ENCODE measurements at places on chromosomes 2 and 18.

- no peak for DNase-seq
Measured at GRCh38 chr18:67726882-67727281, 210.4 kb upstream of the DSEL start.

- DNase-seq = no peak
Measured at GRCh38 chr2:11697103-11697871, 27.3 kb upstream of the NTSR2 start.

- no peak for DNase-seq
Measured at GRCh38 chr2:21757805-21758430, 634.1 kb downstream of the TDRD15 start.

- DNase-seq = no peak
Measured at GRCh38 chr18:6023551-6023950, 128.2 kb upstream of the TMEM200C start.

GRCh38 chr2:190190507-190191162, 128.1 kb upstream of the MSTN start:
- no peak for DNase-seq

DNA sequence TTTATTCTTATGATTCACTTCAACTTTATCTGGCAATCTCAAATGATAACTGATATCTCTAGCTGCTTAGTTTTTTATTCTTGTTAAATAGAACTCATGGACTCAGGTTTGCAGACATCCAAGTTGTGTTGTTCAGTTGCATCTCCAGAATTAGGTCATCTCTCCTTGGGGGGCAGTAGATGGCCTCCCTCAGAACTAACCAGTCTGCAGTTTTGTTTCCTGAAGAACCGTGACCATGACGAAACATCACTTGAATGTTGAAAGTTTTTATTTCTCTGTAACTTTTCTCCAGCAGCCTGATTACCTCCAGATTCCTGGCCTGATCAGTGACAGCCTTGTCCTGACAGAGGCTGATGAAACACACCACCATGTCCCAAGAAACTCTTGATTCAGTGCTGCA, 321.5 kb downstream of the GALNT13 start:
- DNase-seq = no peak

- DNase-seq = no peak
Measured at GRCh38 chr2:208798698-208799097, 392.1 kb downstream of the PTH2R start.

GRCh38 chr2:105078906-105079495, 41.1 kb downstream of the MRPS9 start:
- no peak for DNase-seq

GRCh38 chr2:181837563-181837962, 54.0 kb upstream of the ITPRID2 start:
- no peak for DNase-seq

DNA sequence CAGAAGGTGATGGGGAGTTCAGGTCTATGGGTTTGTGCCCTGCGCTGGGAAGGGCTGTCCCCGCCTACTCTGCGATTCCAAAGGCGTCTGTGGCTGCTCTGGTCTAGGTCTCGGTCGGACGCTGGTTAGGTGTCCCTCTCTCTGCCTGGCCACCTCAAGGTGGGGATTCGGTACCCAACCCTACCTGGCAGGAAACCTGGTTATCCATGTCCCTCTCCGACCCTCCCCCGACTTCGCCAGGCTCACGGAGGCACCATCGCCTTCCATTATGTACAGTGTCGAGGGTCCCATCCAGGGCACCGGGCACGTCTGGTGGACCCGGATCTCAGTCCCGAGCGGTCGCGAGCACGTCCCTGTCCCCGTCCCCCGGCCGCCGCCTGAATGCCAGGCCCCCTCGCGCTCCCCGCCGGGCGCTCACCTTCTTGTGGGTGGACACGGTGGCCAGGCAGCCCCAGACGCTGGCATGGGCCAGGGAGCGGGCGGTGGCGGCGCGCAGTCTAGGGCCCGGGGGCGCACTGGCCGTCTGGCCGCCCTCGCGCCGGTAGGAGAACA, 628 bp downstream of the CREG2 start:
- DNase-seq = no peak

DNA sequence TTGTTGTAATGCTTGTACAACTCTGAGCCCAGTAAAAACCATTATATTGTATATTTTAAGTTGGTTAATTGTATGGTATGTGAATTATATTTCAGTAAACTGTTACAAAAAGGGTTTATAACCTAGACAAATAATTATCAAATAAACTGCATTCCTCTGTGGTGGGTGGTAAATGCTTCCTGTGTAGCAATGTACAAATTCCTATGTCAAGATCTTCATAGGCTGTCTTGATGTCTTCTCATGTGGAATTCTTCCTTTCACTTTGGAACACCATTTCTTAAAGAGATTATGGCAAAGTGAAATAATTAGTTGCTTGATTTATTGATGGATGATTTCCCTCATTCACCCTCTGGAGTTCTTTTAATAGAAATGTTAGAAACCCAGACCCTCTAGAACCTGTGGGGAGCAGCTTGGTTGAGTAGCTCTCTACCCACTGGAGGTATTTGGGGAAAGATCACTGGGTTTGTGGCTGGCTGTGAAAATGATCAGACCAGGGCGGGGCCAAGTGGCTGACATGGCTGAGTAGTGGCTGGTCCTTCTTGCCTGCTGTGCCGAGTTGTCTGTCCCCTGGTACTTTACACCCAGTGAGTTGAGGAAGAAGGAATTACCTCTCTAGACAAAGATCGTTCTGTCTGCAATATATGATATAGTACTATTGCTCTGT, 22.4 kb upstream of the MGAT5 start:
- DNase-seq = no peak

- no peak for DNase-seq
Measured at GRCh38 chr2:201654616-201655384, 11.5 kb upstream of the TMEM237 start.

GRCh38 chr2:106108351-106108750, 85.8 kb downstream of the UXS1 start:
- no peak for DNase-seq

DNA sequence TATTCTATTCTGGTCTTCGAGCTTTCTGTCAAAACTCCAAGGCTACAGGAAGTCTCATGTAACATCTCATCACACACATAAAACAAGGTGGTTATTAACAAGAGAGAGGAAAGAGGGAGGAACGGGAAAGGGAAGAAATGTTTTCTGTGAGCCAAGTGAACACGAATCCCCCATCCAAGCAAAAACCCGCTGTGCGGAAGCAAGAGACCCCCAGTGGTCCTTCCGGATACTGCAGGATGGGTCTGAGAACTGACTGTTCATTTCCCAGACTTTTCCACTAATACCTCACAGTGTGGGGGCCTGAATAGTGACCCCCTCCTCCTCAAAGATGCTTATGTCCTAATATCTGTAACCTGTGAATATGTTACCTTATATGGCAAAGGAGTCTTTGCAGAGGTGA, 19.0 kb upstream of the DIPK1C start:
- DNase-seq = no peak

GRCh38 chr2:33321236-33321771, 155.1 kb upstream of the RASGRP3 start:
- no peak for DNase-seq

GRCh38 chr18:52615943-52616342, 275.9 kb downstream of the DCC start:
- DNase-seq = no peak

DNA sequence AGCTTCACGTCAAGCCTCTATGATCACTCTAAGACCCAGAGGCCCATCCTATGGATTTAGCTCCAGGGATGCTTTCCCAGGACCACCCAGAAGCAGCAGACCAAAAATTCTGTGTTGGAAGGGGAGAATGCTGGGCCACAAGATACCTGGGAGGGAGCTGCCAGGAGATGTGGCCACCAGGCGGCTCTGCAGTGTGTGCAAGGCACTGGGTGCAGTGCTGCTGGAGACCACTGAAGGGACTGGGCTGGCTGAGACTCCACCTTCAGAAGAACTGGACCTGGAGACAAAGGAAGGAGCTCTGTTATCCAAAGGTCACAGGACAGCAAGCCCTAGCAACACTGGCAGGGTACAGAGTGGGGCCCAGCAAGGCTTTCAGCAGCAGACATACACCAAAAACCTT, 34.0 kb downstream of the KANSL3 start:
- DNase-seq = no peak

GRCh38 chr2:46555646-46556234, 76.4 kb downstream of the TMEM247 start:
- no peak for DNase-seq

All from activated CD4-positive, alpha-beta T cell treated with anti-CD3 and anti-CD28 coated beads, Interleukin-2, amount 50 U/mL, for 1 hour (primary cell).